ENCODE measurements at places on chromosomes 3 and 15.

DNA sequence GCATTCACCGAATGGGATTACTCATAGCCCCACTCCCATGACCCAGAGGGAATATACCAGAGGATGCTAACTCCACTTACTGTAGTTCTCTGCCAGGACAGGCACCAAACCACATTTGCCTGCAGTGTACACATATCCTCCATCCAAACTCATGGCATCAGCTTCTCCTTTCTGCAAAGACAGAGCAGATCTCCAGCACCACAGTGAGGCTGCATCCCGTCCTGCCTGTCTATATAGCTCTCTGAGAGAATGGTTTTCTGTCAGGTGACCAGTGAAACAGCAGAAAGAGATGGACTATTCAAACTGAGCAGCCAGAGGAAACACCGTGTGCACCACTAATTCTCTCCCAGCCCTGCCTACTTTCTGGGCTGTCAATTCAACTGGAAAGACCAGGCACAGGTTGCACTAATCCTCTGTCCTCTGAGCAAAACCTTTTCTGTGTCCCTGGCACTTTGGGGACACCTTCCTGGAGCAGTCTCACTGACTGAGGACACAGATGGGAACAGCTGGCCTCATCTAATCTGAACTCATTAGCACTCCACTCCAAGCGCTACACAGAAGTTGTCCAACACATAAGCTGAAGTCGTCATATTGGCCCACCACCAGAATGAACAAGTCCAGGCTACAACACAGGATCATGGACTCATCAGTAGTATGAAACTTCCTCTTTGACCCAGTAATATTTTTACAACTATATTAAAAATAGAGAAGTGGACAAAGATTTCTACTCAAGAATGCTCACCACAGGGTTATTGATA is 17.3 kb downstream of the LTF start:
- no peak for DNase-seq

- no peak for DNase-seq
Observed at GRCh38 chr3:190131329-190131728, 10.6 kb upstream of the P3H2 start.

DNA sequence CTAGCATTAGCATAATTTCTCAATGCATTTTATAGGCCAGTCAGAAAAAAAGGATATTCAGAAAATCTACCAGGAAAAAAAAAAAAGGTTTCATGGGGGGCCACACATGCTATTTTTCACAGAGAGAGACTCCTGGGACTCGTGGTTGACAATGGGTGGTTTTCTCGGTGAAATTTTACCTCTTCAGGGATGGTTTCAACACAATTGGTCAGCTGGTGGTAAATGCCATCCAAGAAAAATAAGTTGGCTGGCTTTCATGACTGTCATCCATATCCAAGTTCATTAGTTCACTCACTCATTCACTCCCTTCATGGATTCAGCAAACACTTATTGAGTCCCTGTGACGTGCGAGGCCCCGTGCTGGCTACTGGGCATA is 217.3 kb downstream of the SHQ1 start:
- no peak for DNase-seq

GRCh38 chr3:105832644-105833043 is 36.2 kb downstream of the CBLB start:
- no peak for DNase-seq

DNA sequence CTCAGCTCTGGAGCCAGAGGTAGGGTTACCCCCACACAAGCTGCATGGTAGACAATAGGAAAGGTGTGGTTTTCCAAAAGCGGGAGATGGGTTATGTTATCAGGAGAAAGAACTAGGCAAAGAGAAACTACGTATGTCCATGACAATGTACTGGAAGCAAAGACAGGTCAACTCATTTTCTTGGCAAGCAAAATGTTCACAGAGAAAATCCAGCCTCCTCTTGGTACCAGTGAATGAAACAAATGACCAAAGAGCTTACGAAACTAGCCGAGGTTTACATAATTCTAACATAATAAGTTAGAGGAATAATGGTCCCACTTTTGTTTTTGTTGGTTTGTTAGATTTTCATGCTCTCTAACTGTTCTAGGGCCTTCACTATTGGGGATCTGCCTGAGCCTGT is 338.1 kb upstream of the TGFBR2 start:
- no peak for DNase-seq

- no peak for DNase-seq
Observed at GRCh38 chr15:78752492-78753358, 58.5 kb downstream of the ADAMTS7 start.

GRCh38 chr3:9110802-9111201 is 138.6 kb downstream of the SRGAP3 start:
- no peak for DNase-seq

All from NK-92 treated with Interleukin-12 subunit alpha and Interleukin-12 subunit beta, amount 100 ng/mL, for 24 hours (cell line).